ENCODE measurements at places on chromosomes 13 and 19.

DNA sequence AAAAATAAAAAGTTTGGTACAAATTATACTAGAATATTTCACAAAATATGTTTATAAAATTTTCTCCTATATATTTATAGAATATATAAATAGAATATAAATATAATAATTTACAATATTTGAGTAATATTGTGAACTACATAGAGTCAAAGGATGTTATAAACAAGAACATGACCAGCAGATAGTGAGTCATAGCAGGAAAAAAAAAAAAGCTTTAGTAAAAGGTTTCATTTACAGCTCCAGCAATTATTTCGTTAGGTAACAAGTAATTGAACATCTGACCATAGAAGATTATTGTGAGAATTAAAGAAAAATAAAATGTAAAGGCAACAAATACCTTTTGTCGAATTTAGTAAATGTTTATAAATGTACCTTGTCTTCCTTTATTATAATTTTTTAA, 864.1 kb downstream of the PCDH17 start:
- no peak for DNase-seq

GRCh38 chr13:114319441-114319913, 5.2 kb downstream of the CHAMP1 start:
- no peak for DNase-seq

GRCh38 chr19:54949412-54949811, 2.1 kb upstream of the NLRP7 start:
- no peak for DNase-seq

GRCh38 chr13:67416047-67416925, 186.2 kb upstream of the PCDH9 start:
- DNase-seq, result no peak

- DNase-seq, result no peak
Observed at GRCh38 chr13:58254943-58255342, 623.4 kb downstream of the PCDH17 start.

GRCh38 chr13:107625648-107626047, 589.7 kb downstream of the LIG4 start:
- DNase-seq, result no peak

GRCh38 chr13:99227909-99228688, 27.4 kb downstream of the UBAC2 start:
- no peak for DNase-seq

DNA sequence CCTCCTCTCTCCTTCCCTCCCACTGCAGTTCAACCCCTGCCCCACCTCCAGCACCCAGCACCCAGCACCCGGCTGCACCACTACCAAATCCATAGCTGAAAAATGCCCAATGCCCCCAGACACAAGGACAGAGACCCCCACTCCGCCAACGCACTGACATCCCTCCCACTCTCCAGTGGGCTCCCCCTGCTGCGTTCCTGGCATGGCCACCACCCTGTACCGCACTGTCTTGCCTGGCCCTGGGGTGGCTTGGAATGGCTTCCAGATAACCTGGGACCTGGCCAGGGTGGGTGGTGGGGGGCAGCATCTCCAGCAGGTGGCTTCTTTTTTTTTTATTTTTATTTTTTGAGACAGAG, 5.8 kb upstream of the MKNK2 start:
- peak; percentile 72 for DNase-seq

GRCh38 chr19:48635263-48635965, 1.8 kb downstream of the DBP start:
- peak; percentile 86 for DNase-seq

- no peak for DNase-seq
Observed at GRCh38 chr19:39390451-39390750, 505 bp downstream of the PAF1 start.

DNA sequence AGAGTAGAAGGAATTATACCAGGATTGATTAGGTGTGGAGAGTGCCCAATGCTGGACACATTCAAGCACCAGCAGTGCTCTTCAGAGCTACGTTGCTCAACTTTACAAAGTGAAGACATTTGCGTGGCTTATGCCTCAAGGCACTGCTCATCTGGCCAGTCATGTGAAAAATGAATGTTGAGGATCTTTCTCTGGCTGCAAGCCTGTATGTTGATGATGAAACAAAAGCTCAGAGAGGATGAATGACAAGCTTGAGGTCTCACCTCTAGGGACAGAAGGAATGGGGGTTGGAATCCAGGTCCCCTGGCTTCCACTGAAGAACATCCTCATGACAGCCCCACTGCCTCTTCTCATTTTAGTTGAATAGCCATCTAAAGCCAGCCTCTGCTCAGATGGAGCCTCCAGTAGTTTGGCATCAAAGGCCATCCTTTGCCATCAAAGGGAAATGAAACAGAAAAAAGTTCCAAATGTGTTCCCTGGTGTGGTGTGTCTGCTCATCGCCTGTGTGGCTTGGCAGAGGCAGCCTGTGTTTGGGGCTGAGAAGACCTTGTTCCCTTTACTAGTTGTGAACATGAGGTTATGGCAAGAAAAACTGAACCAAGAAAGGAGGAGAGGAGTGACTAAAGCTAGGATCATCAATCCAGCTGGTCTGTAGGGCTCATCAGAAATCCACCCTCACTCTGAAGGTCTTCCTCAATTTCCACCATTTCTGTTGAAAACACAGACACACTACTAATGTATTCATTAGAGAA, 114.0 kb upstream of the KL start:
- no peak for DNase-seq

DNA sequence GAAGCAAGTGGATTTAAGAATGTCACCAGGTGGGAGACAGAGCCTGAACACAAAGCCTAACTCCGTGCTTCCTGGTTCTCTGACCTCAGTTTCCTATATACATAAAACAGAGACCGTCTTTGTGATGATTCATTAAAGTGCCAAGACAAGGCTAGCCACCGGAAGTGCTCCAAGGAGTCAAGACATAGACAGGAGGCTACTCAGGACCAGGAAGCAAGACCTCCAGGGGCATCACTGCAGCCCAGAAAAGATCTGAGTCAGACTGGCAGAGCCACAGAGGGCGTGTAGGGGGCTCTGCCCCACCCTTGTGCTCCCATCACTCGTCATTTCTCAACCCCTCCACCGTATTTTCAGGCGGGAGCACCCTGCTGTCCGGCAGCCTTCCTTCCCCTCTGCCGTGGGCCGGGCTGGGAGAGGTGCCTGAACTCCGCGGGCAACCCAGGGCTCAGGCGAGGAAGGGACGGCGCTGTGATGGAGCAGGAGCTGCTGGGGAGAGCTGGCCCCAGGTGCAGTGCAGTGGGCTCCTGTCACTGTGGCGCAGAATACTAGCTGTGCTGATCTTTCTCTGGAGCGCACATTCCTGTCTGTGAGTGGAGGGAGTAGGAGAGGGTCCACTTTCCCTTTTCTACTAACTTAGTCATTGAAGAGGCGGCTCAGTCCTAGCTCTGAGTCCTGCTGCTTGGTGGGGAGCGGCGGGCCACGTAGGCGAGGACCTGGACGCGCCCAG, 134.7 kb upstream of the GPR12 start:
- DNase-seq, result no peak

DNA sequence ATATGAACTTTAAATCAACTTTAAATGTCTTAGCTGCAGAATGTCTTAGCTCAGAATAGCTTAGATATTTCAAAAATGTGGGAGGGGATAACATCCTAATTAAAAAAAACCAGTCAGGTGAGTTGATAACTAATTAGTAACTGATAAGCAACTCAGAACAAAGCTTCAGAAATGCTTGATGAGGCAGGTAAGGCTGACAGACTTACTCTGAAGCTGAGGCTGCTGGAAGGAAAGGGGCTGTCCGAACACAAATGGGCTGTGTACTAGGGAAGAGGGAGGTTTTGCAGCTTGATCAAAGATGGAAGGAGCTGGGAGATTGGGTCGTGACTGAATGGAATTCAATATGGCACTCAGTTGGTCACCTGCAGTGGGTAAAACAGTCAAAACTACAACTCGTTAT, 91.2 kb upstream of the FBXL3 start:
- DNase-seq, result no peak

GRCh38 chr13:96193728-96194310, 103.9 kb downstream of the HS6ST3 start:
- no peak for DNase-seq

DNA sequence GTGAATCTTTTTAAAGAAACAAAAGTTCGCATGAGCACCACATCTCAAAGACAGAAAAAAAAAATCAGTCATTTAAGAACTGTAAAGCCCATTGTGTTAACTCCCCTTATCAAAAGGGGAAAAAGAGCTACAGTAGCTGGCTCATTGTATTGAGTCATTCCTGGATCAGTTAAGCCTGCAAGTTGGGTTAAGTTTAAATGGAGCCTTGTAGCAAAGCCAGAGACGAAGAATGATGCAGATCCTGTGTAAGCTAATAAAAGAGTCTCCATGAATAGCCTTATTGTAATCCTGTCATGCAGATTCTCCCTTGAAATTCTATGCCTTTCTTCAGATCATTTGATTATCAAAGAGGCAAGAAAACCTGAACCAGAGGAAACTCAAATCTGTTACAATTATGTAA, 83.8 kb downstream of the CRYL1 start:
- no peak for DNase-seq

GRCh38 chr13:35162420-35162819, 220.3 kb downstream of the NBEA start:
- DNase-seq, result no peak

GRCh38 chr13:26819046-26819445, 58.5 kb upstream of the GPR12 start:
- no peak for DNase-seq

DNA sequence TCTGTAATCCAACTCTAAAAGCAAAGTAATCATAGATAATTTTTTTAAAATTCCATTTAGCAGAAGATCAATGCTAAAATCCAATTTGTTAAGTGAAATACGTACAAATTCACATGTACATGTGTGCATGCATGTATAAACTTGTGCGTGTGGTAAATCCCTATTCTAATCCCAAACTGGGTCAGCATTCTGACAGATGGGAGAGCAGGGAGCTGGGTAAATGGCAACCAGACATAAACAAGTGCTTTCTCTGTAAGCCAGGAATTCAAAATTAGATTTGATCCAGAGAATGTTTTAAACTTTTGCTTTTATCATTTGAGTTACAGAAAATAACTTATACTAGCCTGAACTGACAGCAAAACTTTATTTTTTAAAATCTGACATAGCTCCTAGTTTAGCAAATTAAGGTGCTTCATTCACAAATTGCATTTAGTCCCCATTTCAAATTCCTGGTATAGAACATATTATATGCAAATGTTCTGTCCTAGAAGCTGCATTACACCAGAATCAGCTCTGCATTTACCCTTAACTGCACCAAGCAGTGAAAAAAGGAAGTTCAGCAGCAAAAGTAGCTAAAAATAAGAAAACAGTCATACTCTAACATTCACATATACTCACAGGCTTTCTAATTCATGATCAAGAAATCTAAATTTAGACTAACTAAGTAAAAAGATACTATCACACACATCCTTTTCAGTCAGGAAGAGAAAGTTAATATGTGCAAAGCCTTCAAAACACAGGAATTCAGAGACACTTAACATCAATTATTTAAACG, 32.6 kb downstream of the UBL3 start:
- no peak for DNase-seq

DNA sequence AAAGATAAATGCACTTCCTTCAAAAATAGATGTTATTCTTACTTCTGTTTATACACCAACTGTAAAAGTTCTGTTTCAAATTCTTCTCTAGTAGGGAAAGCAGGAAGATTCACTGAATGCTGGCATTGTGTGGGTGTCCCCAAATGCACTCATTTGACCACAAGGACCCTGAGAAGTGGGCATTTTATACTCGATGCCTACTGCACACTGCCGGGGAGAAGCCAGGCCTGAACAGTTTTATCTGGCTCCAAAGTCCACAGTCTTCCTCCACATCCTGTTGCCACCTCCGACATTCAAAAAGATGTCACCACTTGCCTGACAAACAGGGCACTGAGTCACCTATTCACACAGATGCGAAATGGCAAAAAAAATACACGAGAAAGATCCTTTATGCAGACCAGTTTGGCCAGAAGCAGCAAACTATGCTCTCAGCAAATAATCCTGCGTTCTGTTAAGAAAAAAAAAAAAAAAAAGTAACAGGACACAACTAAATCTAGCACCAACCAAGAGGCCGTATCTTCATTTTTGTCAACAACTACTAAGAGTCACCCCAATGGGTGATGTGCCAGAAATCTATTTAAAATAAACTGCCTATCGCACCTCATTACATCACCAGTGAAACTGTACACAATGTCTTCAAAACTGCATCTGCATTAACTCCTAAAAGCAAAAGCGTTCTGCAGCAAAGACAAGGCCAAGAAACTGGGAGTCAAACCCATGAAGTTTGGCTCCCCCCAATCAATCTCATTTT, 6.2 kb downstream of the ZC3H4 start:
- no peak for DNase-seq

GRCh38 chr19:33302974-33303790, 848 bp upstream of the CEBPA start:
- DNase-seq, result peak; percentile 75

GRCh38 chr19:5232798-5233505, 107.7 kb downstream of the PTPRS start:
- no peak for DNase-seq

- no peak for DNase-seq
Observed at GRCh38 chr13:44713788-44714469, 137.8 kb upstream of the TSC22D1 start.

DNA sequence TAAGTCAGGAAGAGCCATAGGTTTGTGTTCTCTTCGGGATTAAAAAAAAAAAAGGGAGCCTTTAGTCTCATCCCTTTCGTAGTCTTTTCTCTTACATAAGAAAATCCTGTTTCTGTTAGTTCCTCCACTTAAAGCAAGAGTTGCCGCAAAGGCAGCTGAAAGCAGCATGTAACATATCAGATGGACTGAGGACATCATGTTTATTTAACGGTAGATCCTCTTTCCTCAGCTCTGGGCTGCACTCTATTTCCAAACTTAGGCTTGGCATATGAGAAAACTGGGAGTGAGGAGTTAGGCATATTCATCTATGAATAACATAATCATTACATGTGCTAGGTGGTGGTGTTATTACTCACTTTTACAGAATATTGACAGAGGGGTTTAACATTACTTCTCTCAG, 391.2 kb downstream of the KLF12 start:
- DNase-seq, result no peak

DNA sequence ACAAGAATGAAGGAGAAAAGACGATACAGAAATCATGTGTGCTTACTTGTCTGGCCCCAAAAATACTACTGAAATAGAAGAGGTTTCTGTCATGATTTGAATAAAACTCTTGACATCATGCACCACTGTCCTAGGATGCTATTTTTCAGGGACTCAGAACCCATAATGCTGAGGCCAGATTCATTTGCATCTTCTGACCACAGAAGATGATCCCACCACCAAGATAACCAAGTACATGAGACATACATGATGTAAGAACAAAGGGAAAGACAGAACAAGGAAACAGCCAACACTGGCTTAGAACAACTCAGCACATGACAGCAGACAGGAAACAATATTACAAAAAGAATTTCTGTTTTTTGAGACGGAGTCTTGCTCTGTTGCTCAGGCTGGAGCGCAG, 2.5 kb downstream of the ZNF552 start:
- no peak for DNase-seq
